Fibroblast of pulmonary artery (primary cell): ENCODE measurements at places on chromosomes 7 and 10.

DNA sequence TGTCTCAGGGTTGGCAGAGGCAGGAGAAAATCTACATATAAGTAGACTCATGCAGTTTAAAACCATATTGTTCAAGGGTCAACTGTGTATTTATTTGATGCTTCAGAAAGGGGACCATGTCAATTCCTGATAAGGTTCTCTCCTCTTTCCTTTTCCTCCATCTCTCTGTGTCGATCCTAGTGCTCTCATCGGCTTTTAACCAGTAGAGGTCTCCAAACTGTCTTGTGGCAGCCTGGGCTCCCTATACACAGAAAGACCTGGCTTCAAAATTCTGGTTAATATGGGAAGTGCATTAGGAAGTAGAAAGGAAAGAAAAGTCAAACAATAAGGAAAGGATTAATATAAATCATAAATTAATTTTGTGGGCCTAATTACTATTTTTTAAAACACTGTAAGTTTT, 304.4 kb upstream of the C7orf33 start:
- DNase-seq = no peak

GRCh38 chr10:117748058-117748457, 205.5 kb downstream of the EMX2 start:
- DNase-seq = no peak

GRCh38 chr10:113073549-113074189, 123.6 kb downstream of the TCF7L2 start:
- peak; percentile 96 for DNase-seq

- no peak for DNase-seq
Measured at GRCh38 chr7:140485500-140486265, 6.4 kb upstream of the MKRN1 start.

DNA sequence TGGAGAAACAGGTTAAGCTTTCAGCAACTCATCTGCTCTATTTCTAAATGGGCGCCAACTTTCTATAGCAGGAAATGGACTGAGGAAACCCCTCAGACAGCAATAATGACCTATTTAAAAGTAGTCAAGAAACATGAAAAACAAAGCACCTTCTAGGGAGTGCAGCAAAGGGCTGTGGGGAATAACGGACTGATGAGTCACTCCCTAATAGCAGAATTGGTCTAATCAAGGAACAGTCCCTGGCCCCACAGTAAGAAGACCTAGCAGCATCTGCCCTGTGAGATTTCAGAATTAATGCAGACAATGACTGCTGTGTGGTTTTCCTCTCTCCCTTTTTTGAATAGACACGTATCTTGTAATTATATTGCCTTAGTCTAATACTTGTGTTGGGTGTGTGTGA, 602.9 kb downstream of the IPMK start:
- peak; percentile 24 for DNase-seq

GRCh38 chr10:76178532-76179292, 747.3 kb downstream of the LRMDA start:
- no peak for DNase-seq

DNA sequence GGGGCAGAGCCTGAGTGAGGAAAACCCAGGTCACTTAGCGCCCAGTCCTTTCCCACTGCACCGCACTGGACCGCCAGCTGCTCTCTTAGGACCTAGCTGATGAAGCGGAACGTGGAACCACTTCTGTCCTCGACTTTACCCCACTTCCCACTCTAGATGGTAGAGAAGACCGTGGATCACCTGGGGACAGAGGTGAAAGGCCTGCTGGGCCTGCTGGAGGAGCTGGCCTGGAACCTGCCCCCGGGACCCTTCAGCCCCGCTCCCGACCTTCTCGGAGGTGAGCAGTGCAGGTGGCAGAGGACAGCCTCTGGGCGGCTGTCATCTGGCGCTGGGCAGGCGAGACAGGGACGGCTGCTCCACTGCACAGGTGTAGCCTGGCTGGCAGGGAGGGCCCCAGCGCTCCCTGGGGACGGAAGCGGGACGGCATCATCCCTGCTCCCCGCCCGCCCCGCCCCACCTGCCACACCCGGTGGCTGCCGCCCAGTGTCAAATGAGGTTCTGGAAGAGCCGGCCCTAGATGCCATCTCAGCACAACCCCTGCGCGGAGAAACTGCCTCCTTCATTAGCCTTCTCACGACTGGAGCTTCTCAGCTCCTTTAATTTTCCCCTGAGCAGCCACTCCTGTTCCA, 11.7 kb downstream of the PLAC9 start:
- DNase-seq = no peak

GRCh38 chr7:4659551-4660286, 22.4 kb upstream of the FOXK1 start:
- no peak for DNase-seq

GRCh38 chr7:138902161-138902560, 79.0 kb downstream of the KIAA1549 start:
- DNase-seq = no peak

GRCh38 chr10:42753507-42754154, 29.0 kb upstream of the BMS1 start:
- DNase-seq = no peak

DNA sequence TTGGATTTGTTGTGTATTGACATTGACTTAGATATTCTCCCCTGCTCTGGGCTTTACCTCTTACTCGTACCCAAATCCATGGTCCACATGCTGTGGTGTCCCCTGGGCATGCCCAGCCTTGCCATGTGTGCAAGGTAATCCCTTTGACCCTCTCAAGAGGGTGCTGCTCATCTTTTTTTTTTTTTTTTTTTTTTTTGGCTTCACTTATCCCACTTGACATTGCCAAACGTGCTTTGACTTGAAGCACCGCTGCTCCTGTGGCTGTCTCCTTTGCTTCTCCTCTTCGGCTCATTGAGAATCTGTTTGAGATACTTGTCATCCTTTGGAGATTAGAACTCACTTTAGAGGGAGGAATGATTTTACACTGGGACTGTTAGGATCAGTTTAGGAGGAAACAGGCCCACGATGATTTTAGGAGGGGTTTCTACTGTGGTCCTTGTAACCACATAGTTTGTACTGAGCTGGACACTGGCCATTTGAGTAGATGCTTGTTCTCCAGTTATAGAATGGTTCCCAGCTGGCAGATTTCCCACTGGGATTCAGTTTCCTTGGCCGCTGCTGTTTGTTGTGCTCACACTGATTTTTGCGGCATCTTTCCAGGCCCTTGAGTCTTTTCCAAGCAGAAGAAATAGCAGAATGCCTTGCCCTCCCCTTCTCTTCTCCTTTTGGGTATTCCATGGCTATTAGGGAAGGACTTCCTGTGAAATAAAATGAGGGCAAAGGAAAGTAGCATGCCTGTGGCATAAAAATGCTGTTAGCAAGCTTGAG, 184.8 kb downstream of the AUTS2 start:
- DNase-seq = peak; percentile 63
